ENCODE measurements at places on chromosomes 1 and 21.

- no peak for DNase-seq
Observed at GRCh38 chr21:45357436-45358260, 47.3 kb upstream of the COL18A1 start.

DNA sequence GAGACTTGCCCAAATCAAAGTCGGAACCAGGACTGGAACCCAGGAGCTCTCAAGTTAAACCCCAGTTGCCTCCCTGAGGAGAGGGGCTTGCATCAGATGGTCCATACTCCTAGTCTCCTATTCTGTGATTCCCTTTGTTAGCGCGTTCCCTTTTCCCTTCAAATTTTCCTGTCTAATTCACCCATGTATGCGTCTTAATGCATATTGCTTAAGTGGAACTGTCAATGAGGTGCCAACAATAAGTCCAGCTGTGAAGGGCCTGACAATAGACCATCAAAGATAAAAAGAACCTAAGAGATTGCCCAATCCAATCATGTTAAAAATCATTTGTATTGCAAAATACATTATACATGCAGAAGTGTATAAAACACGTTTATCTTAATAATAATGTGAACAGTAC, 634 bp upstream of the SPATA6 start:
- no peak for DNase-seq

GRCh38 chr1:22525646-22526045, 37.6 kb upstream of the EPHA8 start:
- DNase-seq, result no peak

GRCh38 chr1:32336963-32337675, 1.1 kb upstream of the MARCKSL1 start:
- DNase-seq, result no peak

- DNase-seq, result no peak
Observed at GRCh38 chr1:2611621-2612437, 21.0 kb downstream of the MMEL1 start.

DNA sequence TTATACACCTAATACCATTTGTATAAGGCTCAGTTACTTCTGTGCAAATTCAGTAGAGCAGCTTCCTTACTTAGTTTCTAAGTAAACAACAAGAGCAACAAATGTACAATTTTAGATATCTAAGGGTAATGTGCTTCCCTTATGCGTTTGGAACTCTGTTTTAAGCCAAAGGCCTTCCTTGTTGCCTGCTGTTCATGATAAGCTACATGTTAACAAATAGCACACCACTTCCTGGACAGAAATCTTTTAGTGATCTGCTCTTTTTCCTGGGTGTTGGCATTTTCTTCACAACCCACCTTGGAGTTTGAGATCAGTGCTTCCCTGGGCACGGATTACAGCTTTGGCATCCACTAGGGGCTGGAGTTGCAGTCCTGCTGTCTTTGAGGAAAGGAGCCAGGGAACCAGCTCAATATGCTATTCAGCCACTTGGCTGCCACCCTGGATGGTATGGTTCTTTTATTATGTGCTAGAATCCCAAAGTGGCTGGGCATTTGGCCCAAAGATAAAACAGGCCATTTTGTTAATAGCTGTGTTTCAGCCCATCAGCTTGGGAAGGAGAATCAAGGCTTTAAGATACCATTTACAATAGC, 55.6 kb upstream of the ADAR start:
- DNase-seq, result no peak

DNA sequence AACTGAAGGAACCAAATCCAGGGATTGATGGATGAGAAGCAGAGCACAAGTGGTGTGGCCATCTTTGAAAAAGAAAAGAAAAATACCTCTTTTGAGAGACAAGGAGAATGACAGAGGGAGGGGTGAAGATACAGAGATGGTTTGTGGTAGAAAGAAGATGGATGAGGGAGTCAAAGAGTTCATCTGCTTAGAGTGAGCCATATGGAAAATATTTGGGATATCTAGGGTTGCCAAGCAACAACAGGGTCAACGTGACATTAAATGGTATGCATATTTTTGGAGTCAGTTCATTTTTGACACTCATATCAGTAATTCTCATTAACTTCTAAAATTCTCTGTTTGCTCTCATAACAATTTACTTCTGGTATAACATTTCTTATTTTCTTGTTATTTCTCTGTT, 50.7 kb downstream of the MACF1 start:
- DNase-seq, result no peak
